HFFc6 (cell line): ENCODE measurements at places on chromosomes 4 and X. TPM values are rescaled to one million over a fixed set of nuclear protein-coding genes. Genes with fewer than 3 reads are reported as not detected.

Gene CT47B1
- total RNA-seq, result not detected in 3 replicates

DNA sequence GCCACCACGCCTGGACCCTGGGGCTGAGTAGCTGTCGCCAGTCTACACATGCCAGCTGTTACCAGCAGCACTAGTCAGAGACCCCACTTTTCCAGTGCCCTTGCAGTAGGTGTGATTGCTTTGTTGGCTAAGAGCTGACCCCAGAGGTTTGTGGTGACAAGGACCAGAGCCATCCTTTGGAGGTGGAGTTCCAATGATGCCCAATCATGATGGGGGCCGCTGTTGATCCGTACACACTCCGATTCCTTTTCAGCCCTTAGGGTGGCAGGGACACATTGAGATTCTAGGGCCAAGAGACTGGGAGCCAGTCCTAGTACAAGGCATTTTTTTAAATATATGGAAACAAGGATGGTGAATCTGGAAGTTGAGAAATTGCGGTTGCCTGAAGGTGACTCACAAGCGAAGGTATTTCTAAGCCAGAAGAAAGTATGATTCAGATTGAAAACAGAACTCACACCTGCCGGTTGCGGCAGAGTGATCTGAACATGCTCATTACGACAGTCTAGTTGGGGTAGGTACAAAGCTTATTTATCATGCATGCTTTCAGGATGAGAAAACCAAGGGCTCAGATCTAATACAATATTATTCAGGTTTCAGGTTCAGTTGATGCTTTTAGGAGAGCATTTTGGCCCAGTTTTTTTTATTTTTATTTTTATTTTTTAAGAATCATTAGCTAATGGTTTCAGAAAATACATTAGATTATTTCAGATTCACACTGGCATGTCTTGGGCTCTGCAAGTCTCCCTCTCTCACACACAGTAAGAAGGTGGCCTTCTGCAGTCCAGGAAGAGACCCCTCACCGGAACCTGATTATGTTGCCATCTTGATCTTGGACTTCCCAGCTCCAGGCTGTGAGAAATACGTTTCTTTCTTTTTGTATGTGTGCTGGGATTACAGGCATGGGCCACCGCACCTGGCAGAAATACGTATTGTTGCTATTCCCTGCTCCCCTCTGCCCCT, 43.4 kb downstream of the SHROOM2 start:
- no peak for DNase-seq

GRCh38 chr4:147776716-147777115, 44.8 kb downstream of the ARHGAP10 start:
- no peak for DNase-seq

GRCh38 chr4:3475041-3475712, 12.1 kb downstream of the DOK7 start:
- no peak for DNase-seq

DNA sequence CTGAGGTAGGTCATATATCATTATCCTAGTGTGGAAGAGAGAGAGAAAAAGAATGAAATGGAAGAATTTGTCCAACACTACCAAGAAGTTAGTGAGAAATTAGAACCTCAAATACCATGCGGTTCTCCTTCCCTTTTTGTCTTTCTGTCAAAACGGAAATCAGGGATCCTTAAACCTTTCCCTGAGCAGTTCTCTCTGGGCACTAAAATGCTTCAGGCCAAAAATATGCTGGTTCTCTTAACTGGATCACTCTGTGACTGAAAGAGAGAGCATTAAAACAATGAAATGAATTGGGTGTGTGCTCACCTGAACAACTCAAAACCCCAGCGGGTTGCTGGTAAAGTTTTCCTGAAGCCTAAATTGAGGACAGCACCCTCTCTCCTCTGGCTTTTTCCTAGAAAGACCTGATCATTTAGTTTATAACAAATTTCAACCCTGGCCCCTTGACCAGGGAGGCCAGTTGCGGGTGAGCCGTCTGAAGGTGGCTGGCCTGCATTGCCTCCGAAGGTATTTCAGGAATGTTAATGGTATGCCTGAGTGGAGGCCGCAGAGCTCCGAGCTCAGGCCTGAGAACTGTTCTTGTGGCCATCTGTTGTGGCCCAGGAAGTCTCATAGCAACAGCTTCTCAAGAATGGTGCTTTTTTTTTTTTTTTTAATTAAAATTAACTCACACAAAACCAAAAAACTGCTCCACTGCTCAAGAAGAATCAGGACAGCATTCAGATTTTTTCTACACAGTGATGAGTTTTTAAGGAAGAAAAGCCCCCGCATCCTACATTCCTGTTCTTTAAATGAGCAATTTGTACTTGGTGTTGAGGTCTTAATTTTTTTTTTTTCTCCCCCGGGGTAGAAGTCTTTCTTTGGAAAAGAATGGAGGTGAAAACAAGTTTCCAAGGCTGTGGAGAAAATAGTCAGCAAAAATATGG, 155.1 kb downstream of the SHROOM3 start:
- peak; percentile 90 for DNase-seq

DNA sequence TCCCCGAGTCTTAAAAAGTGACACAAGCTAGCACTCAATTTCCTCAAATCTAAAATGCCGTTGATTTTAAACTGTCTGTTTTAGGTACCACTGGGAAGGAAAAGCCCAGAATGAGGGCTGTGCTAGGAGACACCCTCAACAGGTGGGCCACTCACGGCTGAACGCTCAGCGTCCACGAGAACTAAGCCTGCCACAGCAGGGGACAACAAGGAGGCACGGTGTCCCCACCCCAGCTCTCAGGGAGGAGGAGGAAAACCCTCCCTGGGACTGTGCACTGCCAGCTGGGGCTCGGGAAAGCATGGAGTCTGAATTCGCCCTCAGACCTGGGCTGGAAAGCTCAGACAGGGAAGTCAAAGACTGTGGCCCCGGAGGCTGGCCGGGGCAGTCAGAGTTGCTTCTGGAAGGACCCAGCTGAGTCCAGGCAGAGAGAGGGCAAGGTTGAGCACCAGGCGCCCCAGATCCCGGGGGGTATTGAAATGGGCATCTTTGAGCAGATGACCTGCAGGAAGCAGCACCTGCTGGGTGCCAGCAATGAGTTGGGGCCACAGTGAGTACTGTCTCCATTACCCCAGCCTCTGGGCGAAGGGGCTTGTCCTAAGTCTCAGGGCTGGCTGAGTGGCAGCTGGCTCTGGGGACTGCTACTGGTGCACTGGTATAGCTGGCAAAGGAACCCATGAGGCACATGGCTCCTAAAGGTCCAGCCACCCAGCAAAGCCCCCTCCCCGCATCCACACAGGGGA, 769 bp upstream of the CPZ start:
- no peak for DNase-seq

- no peak for DNase-seq
Measured at GRCh38 chr4:9894644-9895332, 113.4 kb downstream of the DRD5 start.

- DNase-seq, result peak; percentile 39
Measured at GRCh38 chr4:159946983-159947615, 844.2 kb downstream of the RAPGEF2 start.

DNA sequence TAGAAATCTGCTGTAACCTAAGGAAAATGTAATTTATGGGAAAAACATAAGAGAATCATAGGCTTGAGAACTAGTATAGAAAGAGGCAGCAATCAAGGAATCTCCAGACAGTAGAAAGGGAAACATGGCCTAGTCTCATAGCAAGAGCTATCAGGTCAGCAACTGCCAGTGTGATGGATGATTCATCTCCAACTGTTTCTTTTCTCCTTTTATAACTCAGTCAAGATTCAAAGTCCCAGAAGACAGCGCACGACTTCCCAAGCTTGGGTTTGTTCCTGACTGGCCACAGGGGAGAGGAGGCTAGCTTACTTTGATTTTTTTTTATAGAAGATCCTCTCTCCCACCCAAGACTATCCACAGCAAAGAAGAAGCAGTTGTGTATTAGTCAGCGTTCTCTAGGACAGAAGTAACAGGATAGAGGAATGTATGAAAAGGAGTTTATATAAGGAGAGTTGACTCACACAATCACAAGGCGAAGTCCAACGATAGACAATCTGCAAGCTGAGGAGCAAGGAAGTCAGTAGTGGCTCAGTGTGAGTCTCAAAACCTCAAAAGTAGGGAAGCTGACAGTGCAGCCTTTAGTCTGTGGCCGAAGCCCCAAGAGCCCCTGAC, 181.5 kb downstream of the GC start:
- DNase-seq, result peak; percentile 2

DNA sequence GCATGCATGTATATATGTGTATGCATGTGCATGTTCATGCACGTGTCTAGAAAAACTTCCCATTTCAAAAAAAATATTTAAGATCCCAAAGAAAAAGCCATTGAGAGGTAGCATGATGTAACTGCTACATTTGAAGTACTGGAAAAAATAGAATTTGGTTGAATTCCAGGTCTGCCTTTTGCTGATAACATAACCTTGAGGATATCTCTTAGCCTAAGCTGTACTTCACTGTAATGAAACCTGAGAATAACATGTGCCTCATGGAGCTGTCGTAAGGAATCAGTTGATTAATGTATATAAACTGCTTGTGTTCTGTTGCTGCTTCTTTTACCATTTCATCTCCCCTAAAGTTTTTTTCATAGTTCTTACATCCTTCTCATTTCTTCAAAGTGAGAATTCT, 351.8 kb downstream of the GRIA2 start:
- no peak for DNase-seq

Gene NAP1L3
- total RNA-seq, result 2.0 to 9.7 TPM (median 7.9 TPM) in 3 replicates

Gene POU3F4
- not detected in 3 replicates for total RNA-seq

DNA sequence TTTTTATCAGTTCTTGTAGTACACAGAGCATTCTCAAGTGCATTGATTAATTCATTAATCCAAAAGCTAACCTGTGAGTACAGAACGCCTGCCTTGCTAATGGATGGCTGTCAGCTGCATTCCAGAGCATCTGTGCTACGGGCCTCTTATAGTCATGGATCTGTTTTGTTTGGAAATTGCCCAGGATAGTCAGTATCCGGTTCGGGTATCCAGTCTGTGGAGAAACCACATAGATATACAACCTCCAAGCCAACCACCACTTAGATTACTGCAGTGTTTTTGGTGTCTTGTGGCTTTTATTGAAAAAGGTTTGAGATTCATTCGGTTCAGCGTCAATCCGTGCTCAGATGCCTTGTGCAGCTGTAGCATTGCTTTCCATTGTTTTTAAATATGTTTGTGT, 4.0 kb downstream of the LAP3 start:
- no peak for DNase-seq

GRCh38 chr4:101265816-101266172, 81.5 kb downstream of the PPP3CA start:
- no peak for DNase-seq

DNA sequence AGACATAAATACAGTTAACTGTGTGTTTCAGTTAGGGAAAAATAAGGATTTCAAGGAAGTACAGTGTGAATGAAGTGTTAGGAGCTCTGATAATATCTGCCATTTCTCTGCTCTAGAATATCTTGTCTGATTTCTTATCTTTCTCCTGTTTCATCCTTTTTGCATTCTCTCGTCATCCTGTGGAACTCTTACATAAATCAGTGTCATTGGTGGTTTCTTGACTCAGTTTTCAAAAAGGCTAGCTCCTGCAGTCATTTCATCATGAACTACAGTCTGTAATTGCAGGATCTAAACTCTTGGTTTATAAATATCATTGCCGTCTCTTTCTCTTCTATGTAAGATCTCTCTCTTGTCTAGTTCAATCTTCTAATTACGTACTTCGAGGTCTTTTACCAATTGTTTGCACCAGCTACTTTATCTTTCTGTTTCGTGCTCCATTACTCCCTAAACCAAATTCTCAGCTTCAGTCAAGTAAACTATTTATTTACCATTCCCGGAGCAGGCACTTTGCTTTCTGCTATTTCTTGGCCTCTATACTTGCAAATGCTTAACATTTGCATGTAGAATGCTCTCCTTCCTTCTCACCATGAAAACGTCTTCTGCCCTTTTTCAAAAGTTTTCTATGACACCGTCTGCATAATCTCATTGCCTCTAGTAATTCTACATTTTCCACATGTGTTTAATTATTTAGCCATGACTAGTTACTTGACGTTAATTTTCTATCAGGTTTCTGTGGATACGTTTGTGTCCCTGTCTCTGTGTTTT, 294.0 kb downstream of the TENM3 start:
- DNase-seq, result no peak
